Adipose tissue (tissue), 3 donors: ENCODE measurements at places on chromosomes 6 and 20. TPM values are rescaled to one million over a fixed set of nuclear protein-coding genes. Genes with fewer than 3 reads are reported as not detected.

The POU3F2 gene
- not detected for polyA plus RNA-seq

The PLN gene
- 8.3 TPM for polyA plus RNA-seq

The TRIM40 gene
- not detected for polyA plus RNA-seq

The TPBG gene
- 3.0 TPM for polyA plus RNA-seq

The EYA2 gene
- 7.9 TPM for polyA plus RNA-seq

The ZNF831 gene
- 0.22 TPM for polyA plus RNA-seq

The MLN gene
- not detected for polyA plus RNA-seq

The RSPH9 gene
- polyA plus RNA-seq: 0.52 TPM

The ABCF1 gene
- polyA plus RNA-seq: 24.6 TPM

The FILIP1 gene
- polyA plus RNA-seq: 0.81 TPM

The FKBP1C gene
- 0.34 TPM for polyA plus RNA-seq

The CALHM5 gene
- polyA plus RNA-seq: 1.5 TPM

The CST5 gene
- polyA plus RNA-seq: not detected
